ENCODE measurements at places on chromosomes 3 and 15.

GRCh38 chr3:62987721-62988120, 112.5 kb upstream of the CADPS start:
- DNase-seq = no peak

DNA sequence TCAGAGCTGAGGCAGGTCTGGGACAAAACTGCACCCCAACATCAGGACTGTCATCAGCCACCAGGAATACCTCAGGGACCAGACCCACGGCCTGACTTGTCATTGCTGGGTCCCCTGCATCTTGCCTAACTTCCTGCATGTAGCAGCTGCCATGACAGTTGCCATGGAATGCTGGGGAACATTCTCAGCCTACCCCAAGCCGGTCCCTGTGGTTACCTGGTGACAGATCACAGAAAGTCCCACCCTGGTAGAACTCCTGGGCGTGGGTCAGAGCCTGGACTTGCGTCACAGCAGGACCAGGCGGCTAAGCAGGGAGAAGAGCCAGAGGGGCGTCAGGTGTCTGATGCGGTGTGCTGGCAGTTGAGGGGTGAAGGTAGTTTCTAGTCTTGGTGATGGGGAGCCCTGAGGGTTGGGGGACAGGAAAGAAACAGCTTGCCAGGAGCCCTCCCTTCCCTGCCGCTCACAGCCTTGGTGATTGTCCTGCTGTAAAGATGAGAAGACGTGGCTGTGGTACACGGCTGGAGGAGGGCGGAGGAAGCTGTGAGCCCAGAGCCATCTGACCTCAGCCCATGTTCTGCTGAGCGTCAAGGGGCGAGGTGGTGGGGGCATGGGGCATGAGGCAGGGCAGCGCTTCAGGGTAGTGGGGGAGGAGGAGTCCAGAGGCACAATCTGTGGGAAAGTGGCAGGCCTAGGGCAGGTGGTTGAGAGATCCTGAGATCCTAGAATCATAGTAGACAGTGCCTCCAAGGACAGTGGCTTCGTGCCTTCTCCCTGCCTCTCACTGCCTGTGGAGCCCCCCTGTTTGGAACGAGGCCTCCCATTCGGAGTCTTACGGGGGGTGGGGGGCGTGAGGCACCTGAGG, 5.4 kb downstream of the H1-8 start:
- DNase-seq = no peak

DNA sequence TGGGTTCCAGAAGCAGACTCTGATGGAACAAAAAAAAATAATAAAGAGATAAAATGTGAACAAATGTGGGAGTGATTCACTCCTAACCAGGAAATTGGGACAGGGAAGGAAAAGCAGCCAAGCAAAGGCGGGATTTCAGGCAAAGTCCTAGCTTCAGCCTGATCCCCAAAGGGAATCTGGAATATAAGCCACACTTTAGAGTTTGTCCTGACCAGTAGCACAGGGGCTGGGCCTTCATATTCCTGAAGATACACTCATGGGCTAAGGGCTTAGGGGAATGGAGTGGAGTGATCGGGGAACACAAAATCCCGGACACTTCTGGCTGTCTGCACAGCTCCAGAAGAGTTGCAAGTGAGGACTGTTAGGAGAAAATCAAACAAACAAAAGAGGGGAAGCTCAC, 135.0 kb upstream of the COL8A1 start:
- no peak for DNase-seq

- DNase-seq = no peak
Measured at GRCh38 chr3:39269528-39269927, 10.3 kb downstream of the CX3CR1 start.

GRCh38 chr3:165983284-165983683, 146.1 kb upstream of the BCHE start:
- no peak for DNase-seq

DNA sequence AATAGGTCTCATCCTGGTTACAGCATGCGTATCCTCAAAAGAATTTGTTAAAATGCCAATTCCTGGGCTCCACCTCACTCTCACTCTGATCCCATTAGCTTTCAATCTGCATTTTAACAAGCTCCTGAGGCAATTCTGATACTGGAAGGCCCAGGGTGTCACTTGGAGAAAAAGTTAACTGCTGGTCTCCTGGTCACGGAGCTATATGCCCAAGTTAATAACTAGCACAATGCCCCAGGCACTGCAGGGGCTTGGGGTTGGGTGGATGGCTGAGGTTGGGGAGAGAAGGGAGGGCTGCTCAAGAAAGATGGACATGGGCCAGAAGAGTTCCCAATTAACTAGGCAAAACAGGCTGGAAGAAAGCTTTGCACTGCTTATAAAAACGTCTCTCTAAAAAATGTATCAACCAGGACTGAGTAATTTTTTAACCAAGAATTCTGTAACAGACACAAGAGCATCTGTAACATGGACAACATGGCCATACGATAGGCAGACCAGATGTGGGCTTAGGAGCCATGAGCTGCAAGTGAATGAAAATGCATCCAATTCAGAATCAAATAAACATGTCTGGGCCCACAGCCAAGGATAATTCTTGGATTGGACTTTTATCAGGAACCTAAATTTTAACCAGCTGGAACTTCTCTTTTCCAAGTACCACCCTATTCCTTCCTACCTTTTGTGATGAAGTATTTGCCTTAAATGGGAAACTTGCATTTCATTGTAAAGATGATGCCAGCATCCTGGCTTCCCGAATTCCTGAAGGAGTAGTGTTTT, 4.2 kb downstream of the IL17RD start:
- DNase-seq = no peak

- DNase-seq = no peak
Measured at GRCh38 chr3:147613725-147614124, 204.6 kb downstream of the ZIC1 start.
